CD14-positive monocyte (primary cell): ENCODE measurements at places on chromosomes 2 and 18. TPM values are rescaled to one million over a fixed set of nuclear protein-coding genes. Genes with fewer than 3 reads are reported as not detected.
A peak's percentile ranks its signal among the peaks of the same experiment; 100 is the strongest.

- DNase-seq, result no peak
These were observed 894.4 kb upstream of the NXPH2 start for GRCh38 chr2:139674577-139674976.

- no peak for DNase-seq
These were observed 787.9 kb upstream of the FANCL start for GRCh38 chr2:59029058-59029457.

DNA sequence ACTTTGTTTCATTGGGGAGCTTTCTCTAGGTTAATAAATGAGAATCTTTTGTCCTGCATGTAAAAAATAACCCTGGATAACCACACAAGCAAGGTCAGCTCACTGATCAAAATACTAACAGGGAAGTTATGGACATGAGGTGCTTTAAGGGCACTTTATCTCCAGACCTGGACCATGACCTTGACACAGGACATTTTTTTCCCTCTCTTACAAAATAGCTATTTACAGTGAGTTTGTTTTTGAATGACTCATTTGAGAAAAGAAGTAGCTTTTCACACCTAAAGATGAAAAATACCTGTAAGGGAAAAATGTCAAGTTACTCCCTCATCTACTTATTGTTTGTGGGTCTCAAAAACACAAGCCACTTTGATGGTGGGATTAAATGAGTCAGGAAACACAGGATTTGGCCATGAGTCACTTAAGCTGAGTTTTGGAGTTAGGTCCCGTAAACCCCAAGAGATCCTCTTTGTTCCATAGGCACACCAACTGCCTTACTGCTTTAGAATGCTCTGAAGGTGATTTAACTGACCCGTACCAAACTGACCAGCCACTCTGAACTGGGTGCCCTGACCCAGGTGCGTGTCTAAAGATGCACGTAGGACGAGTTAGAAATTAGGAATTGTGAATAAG, 479.3 kb upstream of the NXPH2 start:
- DNase-seq, result no peak

GRCh38 chr2:72325592-72326422, 178.1 kb upstream of the CYP26B1 start:
- no peak for DNase-seq

- peak; percentile 87 for DNase-seq
These were observed 39.3 kb upstream of the EPB41L3 start for GRCh38 chr18:5582849-5583681.

GRCh38 chr2:184890311-184890710, 292.0 kb downstream of the ZNF804A start:
- no peak for DNase-seq

GRCh38 chr18:49645841-49646351, 84.0 kb downstream of the LIPG start:
- no peak for DNase-seq

DNA sequence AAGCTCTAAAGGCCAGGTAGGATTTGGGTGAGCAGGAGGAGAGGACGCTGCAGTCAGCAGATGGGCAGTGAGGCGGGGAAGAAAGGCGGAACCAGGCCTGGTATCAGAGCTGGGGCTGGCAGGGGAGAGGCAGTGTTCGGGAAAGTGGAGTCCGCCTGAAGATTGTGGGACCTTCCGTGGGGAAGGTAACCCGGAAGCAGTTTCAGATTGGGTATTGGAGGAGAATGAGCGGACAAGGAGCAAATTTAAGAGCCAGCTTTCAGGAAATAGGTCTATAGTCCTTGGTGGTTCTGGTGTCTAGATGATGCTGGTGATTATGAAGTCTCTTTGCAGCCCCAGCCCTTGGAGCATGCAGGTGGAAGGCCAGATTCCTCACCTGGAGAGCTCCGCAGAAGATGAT, 51.0 kb downstream of the TCF7L1 start:
- no peak for DNase-seq

DNA sequence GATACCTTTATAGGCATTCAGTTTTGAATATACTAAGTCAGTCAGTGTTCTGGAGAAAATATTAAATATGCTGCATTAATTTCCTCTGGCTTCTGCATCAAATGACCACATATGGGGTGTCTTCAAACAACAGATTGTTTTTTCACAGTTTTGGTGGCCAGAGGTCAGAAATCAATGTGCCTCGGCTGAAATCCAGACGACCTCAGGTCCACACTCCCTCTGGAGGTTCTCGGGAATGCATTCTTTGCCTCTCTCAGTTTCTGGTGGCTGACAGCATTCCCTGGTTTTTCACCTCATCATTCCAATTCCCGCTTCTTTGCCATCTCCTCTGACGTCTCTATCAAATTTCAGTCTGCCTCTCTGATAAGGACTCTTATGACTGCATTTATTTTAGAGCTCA, 142.3 kb downstream of the ZNF407 start:
- DNase-seq, result no peak

DNA sequence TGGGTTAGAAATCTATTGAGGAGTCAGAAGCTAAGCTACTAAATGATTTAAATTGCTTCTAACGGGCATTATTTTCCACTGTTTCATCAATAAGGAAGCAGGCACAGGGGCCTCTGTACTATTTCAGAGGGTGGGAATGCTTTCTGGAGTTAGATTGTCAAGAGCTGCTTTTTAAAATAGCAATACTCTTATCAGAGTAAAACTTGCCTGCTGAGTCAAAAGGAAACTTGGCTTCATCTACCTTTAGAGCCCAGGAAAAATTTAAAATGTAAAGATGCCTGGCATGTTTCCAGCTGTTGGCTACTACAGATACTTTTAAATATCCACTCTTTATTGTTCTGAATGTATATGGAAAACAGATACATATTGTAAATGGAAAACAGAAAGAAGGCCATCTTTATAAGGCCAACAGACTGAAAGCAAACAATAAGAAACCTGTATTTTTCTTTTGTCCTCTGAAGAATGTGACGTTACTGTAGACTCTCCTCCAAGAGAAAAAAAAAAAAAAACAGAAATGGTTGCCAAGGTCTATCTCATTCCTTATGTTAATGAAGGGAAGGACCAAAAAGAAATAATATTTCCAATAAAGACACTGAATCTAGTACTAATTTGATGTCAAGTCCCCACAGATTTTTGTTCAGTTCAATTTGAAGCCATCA, 79.1 kb downstream of the FIGN start:
- no peak for DNase-seq

DNA sequence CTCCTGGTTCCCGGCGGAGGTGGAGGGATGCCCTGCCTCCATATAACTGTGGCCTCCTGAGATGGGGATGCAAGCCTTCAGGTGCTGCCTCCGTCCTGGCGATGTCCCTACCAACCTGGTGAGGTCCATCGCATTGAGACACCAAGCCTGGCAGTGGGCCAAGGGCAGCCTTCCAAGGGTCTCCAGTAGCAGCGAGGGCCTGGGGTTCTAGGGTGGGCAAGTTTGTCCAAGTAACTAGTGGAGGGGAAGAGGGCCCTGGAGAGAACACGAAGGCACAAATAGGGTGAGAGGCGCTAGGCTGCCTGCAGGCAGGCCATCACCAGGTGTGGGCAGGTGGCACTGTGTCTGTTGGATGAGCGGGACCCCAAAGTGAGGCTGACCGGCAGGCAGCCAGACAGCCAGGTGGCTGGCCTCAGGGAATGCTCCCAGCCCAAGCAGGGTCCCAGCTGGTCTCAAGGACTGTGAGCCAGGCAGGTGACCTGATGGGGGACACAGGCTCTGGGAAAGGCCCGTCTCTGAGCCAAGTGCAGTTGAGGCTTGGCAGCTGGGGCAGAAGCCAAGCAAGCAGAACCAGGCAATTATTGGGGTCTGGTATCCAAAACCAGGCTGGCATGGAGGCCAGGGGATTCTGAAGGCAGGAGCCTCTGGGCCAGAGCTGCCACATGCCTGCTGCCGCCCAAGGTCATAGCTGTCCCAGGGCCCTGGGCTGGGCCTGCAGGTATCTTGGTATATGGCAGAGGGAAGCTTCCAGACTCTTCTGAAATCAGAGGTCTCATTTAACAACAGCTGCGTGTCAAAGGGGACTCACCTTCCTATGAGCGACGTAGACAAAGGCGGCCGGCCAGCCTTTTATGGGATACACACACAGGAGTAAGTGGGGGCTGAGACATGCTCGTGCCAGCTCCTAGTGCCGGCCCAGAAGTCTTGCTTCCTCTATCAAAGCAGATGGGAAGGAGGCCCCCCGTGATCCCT, 23.4 kb downstream of the RAMP1 start:
- no peak for DNase-seq

GRCh38 chr2:119015845-119016244, 73.9 kb downstream of the MARCO start:
- no peak for DNase-seq

DNA sequence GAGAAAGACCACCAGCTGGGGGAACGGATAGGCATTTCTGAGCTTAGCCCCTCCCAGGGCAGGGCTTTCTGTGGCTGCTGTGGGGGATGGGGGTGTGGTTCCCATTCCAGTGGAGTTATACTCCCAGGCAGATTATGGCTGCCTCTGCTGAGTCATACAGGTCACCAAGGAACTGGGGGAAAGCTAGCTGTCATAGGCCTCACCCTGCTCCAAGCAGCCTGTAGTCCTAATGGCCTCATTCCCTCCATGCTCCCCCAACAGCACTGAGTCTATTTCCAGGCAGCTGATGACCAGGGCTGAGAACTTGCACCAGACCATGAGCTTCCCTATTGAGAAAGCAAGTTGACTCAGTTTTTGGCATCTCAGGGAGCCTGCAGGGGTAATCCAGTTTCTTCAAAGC, 87.1 kb downstream of the GPR39 start:
- no peak for DNase-seq

GRCh38 chr2:59440491-59440890, 1113.0 kb downstream of the BCL11A start:
- no peak for DNase-seq

GRCh38 chr2:132547090-132547687, 122.8 kb downstream of the LYPD1 start:
- DNase-seq, result peak; percentile 60

- no peak for DNase-seq
These were observed 84.1 kb downstream of the BOD1L2 start for GRCh38 chr18:57230861-57231585.

- DNase-seq, result no peak
These were observed 198.8 kb downstream of the KCNS3 start for GRCh38 chr2:18077231-18077630.

DNA sequence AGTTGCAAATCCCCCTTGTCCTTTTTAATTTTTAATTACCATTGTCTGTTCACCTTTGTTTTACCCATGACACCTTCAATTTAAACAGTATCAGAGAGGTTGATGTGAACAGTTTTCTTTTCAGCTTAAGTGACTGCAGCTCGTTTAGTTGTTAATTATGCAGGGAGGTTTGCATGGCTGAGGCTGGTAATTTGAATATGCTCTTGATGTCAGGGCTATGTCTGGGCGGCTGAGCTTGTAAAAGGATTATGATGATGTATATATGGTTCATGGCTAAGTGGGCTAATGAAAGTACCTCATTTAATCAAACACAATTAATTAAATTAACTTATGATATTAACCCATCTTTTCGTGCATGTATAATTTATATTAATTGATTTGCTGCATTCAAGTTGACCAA, 822.1 kb downstream of the GALR1 start:
- no peak for DNase-seq

DNA sequence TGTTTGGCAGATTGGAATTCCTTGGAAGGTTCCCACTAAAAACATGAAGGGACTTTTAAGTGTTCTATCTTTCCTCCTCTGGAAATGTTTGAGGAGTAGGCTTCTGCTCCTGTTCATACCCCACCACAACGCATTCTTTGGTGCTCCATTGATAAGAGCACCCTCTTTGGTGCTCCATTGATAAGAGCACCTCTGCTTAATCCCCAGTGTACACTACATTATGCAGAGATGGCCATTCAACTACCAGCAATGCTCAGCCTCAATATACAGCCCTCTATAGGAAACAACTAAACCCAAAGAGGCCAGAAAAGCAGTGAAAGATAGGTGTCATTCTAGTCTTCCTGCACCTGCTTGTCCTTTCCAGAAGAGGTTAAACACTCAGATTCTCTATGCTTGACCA, 1.8 kb upstream of the CHAC2 start:
- no peak for DNase-seq

- DNase-seq, result no peak
These were observed 5.8 kb upstream of the MEIS1 start for GRCh38 chr2:66428986-66429612.

DNA sequence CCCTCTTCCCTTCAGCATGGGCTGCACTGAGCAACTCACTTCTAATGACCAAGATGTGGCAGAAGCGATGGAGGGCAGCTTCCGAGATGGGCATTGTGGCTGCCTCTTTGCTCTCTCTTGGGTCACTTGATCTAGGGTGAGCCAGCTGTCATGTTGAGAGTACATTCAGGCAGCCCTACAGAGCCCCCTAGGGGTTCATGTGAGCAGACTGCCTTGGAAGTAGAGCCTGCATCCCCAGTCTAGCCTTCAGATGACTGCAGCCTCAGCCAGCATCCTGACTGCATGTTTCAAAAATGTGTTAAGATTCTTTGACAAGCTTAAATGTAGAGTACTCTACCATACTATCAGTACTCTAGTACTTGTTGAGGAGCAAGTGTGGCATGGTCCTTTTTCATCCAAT, 143.9 kb downstream of the NCK2 start:
- peak; percentile 21 for DNase-seq

DNA sequence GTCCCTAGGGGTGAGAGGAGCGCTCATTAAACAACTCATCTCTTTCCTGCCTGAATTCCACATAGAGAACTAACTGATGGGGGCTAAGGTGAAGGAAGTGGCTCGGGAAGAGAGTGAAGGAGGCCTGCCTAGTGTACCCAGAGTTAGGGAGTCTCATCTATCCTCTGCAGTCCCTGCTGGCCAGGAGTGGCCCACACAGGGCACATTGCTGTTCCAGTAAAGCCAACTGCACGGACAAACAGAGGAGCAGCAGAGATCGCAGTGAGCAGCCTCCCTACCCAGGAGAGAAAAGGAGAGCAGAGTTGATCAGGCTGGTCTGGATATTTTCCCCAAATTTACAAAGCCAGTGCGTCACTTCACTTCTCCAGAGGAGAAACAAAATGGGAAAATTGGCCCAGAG, 16.9 kb upstream of the FN1 start:
- no peak for DNase-seq

- DNase-seq, result peak; percentile 8
These were observed 67.4 kb downstream of the MEP1B start for GRCh38 chr18:32257084-32257785.

Gene DSG1
- polyA plus RNA-seq, result not detected

Gene CPO
- polyA plus RNA-seq, result not detected in 2 replicates

Gene RSAD2
- 6.0 and 6.2 TPM in 2 replicates for polyA plus RNA-seq

Gene COL6A3
- not detected for polyA plus RNA-seq

Gene CCBE1
- not detected in 2 replicates for polyA plus RNA-seq

Gene HNMT
- 109 TPM for polyA plus RNA-seq

Gene COA5
- 42.9 TPM for polyA plus RNA-seq

Gene BCL11A
- 11.1 TPM for polyA plus RNA-seq

Gene MEP1B
- not detected for polyA plus RNA-seq

Gene ALLC
- not detected for polyA plus RNA-seq

Gene MYO1B
- polyA plus RNA-seq, result not detected

Gene AGXT
- not detected for polyA plus RNA-seq

Gene CHPF
- 0.09 TPM for polyA plus RNA-seq
